Suprapubic skin (tissue), 4 donors: ENCODE measurements at places on chromosomes 5 and 9.

- no peak for DNase-seq
These were observed 81.2 kb upstream of the APC start for GRCh38 chr5:112656451-112656850.

GRCh38 chr5:5799229-5799628 lies 376.8 kb downstream of the ICE1 start:
- DNase-seq = no peak

DNA sequence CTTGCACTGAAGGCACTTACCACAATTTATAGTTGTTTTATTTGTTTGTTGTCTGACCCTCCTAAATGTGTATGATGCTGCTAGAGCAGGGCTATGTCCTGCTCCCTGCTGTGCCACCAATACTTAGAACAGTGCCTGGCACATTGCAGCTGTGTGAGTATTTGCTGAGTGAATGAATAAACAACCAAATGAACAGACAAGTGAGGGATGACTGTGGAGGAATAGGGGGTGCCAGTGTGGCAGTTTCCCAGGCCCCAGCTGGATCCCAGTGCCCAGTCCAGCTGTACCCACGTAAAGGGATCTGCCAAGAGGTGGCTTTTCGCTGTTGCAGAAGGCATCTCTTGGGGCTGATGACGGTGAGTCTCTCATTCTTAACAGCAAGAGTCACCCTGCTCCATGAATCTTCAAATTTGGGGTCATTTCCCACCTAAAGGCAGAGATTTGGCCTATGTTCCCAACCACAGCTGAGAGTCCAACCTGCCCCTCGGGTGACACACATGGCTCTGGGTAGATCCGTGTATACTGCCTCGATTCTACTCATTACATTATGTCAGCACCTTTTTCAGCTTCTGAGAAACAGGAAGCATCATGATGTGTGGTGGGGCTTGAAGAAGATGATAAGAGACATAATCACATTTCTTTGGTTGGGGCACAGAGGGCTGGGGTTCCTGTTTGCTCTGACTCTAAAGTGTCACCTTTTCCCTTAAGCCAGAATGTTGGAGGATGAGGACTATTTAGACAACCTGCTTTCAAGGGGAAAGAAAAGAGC lies 14.3 kb downstream of the IL5 start:
- no peak for DNase-seq

- no peak for DNase-seq
These were observed 33.8 kb upstream of the NTNG2 start for GRCh38 chr9:132127888-132128534.

DNA sequence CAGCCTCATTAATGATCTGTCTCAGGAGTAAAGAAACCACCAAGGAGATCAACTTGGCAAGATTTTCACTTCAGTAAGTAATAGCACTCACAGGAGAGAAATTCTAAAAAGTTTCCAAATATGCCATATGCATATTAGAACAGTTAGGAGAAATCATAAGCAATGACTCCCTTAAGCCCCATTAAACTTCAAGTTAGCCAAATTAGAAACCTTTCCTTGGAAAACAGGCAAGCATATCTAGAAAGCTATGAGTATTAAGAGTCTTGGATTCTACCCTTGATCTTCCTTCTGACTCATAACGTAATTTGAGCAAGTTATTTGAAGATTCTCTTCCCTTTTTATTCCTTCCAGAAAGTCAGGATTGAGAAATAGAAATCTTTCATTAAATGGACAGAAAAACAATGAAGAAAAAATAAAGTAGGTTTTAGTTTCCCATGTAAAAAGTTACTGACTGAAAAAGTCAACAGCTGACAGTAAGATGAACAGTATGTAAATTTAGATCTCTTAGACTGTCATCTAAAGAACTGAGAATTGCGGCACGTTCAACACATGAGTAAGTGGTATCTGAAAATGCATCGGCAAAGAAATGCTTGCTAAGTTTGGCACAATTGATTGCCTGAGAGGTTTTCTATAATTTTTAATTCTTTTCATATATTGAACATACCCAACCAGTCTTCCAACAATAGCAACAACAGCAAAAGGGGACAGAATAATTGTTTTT lies 565.7 kb upstream of the FTMT start:
- DNase-seq = no peak

- DNase-seq = no peak
These were observed 64.8 kb downstream of the ATP10B start for GRCh38 chr5:160787240-160787639.

DNA sequence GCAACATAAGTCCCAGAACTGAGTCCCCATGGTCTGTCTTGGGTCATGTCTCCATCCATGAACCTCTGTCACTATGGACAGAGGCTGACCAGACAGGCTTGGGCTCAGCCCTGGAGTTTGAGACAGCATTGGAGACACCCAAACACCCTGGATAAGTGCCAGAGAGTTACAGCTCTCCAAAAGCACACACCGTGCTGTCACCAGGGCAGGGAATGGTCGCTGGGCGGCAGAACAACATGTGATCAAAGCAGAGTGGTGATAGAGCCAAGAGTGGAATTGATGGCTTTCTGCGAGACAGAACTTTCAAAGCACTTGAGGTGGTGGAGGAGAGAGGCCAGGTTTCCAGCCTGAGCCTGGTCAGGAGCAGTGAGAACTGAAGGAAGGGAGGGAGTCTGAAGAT lies 50.1 kb downstream of the DRD1 start:
- DNase-seq = no peak

- DNase-seq = no peak
These were observed 3.2 kb downstream of the ZNF366 start for GRCh38 chr5:72503888-72504491.

DNA sequence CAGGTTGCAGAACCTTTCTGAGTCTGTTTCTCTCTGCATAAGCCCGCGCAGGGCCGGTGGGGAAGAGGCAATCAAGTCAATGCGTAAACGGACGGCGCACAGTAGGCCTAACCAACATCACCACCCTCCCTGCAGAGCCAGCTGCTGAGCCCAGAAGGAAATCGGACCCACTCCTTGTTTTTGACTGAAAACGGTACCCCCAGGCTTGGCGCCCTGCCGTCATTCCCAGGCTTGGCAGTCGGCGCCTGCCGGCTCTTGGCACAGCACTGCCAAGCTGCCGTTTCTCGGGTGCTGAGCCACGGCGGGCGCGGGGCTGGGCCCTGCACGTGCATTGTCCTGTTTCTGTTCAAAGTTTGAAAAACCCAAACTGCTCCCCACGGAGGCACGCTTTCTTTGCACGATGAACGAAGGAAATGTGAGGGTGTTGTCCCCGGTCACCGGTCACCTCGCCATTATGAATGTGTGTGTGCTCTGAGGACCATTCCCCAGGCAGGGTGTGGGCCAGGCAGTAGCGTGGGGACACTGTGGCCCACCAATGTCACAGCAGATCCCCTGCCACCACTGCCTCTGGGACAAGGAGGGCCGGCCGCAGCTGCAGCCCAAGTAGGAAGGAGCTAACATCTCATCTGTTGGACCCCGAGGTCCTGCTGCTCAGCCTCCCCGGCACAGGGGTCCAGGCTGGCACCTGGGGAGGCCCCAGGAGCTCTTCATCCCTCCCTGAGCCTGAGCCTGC lies 20.1 kb downstream of the FIBCD1 start:
- DNase-seq = no peak

- no peak for DNase-seq
These were observed 4.8 kb upstream of the GRIA1 start for GRCh38 chr5:153485641-153486040.

- no peak for DNase-seq
These were observed 235.6 kb downstream of the EDIL3 start for GRCh38 chr5:84149094-84149493.

- no peak for DNase-seq
These were observed 46.1 kb downstream of the ENC1 start for GRCh38 chr5:74594137-74595040.

DNA sequence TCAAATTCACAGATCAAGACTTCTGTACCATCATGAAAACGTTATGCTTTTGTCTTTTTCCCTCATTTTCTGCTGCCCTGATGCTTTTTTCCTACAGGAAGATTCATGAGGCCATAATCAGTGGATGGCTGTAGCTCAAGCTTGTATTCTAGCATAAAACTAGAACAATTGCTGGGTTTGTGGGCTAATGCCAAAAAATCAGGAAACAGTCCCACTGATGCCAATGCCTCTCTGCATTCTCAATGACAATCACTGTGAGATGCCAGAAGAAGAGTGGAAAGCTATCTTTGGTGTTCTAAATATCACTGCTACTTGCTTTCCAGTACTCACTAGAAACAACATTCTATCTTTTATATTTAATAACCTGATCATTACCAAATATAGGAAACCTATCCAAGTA lies 33.3 kb upstream of the FAM170A start:
- no peak for DNase-seq

DNA sequence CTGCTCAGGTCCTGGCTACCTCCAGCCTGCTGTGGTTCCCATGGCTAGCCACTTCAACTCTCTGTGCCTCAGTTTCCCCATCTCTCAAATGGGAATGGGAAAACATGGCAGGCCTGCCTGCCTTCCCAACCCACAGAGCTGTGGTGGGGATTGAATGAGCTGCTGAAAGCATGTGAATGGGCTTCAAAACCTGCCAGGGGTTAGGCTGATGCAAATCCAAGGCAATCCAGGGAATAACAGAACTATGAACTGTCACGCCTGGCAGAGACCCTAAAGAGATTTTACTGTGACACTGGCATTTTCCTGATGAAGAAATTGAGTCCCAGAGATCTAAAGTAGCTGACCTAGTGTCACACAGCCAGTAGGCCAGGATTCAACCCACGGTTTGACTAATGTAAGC lies 29.9 kb upstream of the TCF7 start:
- no peak for DNase-seq

DNA sequence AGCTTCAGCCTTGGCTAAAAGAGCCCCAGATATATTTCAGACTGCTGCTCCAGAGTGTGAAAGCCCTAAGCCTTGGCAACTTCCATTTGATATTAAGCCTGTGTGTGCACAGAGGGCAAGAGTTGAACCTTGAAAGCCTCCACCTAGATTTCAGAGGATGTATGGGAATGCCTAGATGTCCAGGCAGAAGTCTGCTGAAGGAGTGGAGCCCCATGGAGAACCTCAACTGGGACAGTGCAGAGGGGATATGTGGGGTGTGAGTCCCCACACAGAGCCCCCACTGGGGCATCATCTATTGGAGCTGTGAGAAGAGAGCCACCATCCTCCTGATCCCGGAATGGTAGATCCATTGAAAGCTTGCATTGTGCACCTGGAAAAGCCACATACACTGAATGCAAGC lies 1784.8 kb upstream of the CDH9 start:
- no peak for DNase-seq

- DNase-seq = no peak
These were observed 22.9 kb upstream of the TTLL11 start for GRCh38 chr9:122116040-122116439.

- DNase-seq = no peak
These were observed 47.5 kb upstream of the CPLX2 start for GRCh38 chr5:175823731-175824525.

DNA sequence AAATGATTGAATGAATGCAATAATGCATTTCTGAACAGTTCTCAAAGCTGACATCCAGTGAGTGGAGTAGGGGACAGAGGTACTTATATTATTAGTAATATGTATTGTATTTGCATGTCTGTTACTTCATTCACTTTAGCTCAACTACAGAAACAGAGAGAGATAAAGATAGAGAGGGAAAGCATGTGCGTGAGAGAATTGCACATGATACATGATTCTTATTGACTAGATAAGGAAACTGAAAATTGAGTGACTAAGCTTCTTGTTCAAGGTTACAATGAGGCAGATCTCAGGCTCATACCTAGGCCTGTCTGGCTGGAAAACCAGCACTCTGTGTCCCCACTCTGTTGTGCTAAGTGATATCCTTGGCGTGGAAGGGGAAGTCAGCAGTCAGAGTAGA lies 337.7 kb upstream of the KLF4 start:
- no peak for DNase-seq

GRCh38 chr5:176529116-176529740 lies 8.0 kb downstream of the RNF44 start:
- DNase-seq = no peak

DNA sequence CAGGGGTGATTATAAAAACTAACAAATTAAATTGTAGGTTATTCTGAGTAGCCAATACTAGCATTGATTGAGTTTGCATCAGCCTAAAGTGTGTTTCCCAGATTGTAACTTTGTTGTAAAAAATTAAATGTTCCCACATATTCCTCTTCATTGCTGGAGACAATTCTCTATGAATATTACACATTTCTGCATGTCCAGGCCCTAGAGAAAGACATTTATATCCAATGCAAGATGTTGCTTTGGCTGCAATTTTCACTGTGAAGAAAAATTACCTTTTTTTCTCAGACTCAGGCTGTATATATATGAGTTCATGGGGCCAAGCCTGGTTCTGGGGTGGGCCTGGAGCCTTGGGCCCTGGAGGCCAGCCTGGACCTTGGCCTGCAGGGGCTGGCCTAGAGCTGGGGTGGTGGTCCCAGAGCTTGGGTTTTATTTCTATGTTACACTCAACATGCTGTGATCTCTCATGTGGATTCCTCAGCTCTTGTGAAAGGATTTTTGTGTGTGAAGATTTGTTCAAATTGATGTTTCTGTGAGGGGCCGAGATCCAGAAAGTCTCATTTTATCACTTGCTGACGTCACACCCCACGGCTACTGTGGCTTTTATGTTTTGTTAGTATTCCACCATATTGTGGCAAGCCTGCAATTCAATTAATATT lies 232.5 kb downstream of the SPATA31A1 start:
- no peak for DNase-seq

DNA sequence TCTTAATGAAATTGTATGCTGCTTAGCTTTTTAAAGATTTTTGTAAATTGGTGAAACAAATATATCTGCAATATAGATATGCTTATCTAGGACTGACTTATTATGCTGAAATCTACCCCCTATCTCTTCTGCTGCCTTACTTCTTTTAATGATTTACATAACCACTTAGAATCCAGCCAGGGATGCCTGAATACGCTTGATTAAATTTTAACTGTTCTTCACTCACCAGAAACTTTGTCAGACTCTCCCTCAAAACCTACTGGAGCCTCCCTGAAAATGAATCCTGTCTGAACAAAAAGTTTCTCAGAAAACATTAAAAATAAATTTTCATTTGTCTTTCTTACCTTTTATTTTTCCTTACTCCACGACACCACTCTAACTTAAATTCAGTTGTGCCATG lies 111.7 kb downstream of the ST8SIA4 start:
- DNase-seq = no peak

- no peak for DNase-seq
These were observed 182.0 kb upstream of the MPDZ start for GRCh38 chr9:13461414-13461991.

GRCh38 chr9:127965953-127966352 lies 14.8 kb downstream of the EEIG1 start:
- no peak for DNase-seq

- DNase-seq = no peak
These were observed 72.6 kb upstream of the GALNT10 start for GRCh38 chr5:154117930-154118329.

- no peak for DNase-seq
These were observed 97.1 kb upstream of the LRRTM2 start for GRCh38 chr5:138972230-138972629.

DNA sequence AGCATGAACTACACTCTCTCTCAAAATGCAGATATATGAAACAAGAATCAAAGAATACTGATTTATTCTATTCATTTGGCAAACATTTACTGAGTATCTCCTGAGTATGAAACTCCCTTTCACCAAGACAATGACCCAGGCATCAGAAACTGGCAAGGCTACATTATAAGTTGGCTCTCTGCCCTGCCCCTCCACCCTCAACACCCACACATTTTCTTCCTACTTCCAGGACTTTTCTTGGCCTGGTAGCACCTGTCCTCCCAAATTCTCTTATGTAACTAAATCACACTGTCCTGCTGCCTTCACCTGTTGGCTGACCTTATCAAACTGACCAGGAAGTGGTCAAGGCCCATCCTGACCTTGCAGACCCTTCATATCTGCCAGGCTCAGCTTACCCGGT lies 3.5 kb downstream of the RASEF start:
- no peak for DNase-seq

GRCh38 chr5:159838551-159839222 lies 77.6 kb upstream of the ADRA1B start:
- DNase-seq = no peak
